Stimulated activated CD8-positive, alpha-beta memory T cell treated with anti-CD3 and anti-CD28 coated beads, Interleukin-4, amount 100 ng/mL, for 1 hour (primary cell): ENCODE measurements at places on chromosomes 1 and 21.
A peak's percentile ranks its signal among the peaks of the same experiment; 100 is the strongest.

DNA sequence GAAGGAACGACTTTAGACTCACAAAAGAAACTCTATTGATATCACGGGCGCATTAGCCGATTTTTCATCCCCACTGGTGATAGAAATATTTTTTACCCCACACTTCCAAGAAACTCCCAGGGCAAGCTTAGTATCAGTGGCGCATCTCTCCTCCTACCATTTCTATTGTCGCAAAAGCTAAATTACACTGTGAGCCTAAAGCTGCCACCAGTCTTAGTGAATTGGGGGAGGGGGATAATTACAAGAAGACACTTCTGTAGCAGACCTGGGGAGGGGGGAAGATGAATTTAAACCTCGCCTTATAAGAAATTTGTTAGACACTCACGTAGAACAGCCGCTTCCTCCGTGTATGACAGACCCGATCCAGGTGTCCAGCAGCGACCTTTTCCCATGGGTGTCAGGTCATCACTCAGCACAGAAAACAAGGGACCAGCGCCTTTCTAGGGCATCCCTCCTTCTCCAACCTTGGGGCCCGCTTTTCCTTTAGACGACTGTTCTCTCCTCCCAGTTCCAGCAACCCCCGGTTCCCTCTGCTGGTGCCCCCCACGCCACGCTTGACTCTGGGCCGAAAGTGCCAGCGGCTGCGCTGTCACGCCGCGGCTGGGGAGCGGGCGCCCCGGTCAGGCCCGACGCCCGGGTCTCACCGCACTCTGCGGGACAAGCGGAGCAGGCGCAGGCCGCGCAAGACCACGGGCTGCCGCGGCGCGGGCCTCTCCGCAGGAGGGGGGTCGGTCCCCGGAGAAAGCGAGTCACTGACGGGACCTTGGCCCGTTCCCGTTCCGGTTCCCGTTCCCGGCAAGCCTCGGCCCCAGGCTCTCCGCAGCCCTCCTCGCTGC lies 821 bp downstream of the PHC2 start:
- DNase-seq, result no peak

DNA sequence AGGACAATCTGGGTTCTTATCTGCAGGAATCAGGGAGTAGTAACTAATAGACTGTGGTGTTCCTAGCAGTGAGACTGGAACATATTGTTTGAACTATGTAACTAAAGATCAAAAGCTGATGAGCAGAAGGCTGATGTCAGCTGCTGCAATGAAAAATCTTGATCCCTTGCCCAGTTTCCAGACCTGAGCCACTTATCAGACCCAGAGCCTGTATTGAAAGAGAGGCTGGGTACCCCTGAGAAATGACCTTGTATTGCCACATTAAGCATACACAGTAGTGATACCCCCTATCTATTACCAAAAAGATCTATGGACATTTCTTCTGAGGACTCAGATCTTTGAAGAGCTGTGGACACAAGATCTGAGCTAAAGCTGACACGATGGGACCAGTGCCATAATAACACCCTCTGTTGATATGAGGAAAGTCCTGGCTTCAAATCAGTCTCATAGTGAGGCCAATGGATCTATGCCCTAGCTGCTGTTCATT lies 178.0 kb upstream of the GALNT2 start:
- no peak for DNase-seq

DNA sequence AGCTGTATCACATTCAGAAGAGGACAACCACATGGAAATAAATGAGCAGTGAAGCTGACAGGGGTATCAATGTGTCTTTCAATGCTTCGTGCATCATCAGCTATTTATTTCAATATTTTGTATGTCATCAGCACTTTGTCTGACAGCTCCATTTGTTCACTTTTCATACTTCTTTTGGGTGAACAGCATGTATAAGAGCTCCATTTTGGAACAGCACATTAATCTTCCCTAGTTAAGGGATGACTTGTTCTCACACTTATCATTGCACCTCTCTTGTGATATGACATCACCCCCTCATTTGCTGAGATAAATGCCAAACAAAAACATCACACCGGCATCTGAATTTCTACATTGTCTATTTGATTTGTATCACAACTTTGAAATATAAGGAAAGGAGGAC lies 190.6 kb upstream of the SAMSN1 start:
- no peak for DNase-seq

GRCh38 chr1:109198043-109198695 lies 15.5 kb upstream of the SARS1 start:
- DNase-seq, result no peak

GRCh38 chr1:232579958-232580941 lies 49.7 kb downstream of the SIPA1L2 start:
- no peak for DNase-seq

GRCh38 chr1:22074803-22075202 lies 22.3 kb downstream of the CDC42 start:
- no peak for DNase-seq

- DNase-seq, result no peak
Observed at GRCh38 chr1:67394548-67394947, 35.7 kb downstream of the SERBP1 start.

GRCh38 chr1:227730630-227731151 lies 4.4 kb downstream of the JMJD4 start:
- no peak for DNase-seq

- no peak for DNase-seq
Observed at GRCh38 chr1:207518608-207519236, 22.8 kb downstream of the CR1 start.

GRCh38 chr1:27102707-27103468 lies 52.0 kb downstream of the SLC9A1 start:
- peak; percentile 62 for DNase-seq
